Activated CD4-positive, alpha-beta T cell treated with anti-CD3 and anti-CD28 coated beads, Interleukin-2, Interleukin-6, amounts not matched to agents 100 ng/mL and 50 ng/mL, durations not matched to agents 16 hours and 8 hours (primary cell): ENCODE measurements at places on chromosomes 7 and 10.

DNA sequence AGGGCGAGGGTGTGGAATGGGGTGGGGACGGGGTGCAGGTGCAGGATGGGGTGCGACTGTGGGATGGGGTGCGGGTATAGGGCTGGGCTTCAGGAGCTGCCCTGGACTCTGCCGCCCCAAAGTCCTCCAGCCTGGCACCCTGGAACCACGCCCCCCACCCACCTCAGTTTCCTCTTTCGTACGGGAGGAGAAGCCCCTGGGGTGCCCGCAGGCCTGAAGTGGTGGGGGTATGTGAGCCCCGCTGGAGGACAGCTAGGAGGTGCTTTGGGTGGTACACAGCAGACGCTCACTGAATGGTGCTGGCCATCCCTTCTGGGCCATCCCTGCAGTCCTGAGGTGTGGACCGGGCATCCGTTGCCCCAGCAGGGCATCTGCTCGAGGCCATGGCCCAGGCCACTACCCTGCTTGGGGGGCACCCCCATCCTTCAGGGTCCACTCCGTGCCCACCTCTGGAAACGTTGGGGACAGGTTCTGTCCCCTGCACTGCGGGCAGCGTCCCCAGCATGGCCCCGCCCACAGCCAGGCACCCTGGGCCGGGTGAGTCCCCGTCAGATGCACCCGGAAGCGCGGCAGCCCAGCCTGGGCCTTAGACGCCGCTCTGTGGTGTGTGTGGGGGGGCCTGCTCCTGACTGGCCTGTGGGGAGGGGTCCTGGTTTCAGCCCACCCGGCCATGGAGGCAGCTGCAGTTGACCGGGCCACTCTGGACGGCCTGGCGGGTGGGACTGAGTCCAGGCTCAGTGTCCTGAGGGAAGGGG, 41.6 kb downstream of the UNCX start:
- no peak for DNase-seq

GRCh38 chr7:28405662-28406061, 6.7 kb upstream of the CREB5 start:
- no peak for DNase-seq

GRCh38 chr10:7428673-7429350, 18.0 kb upstream of the SFMBT2 start:
- DNase-seq: no peak

GRCh38 chr7:46651561-46652088, 730.6 kb upstream of the IGFBP3 start:
- no peak for DNase-seq

- DNase-seq: no peak
Measured at GRCh38 chr10:72082856-72083789, 5.2 kb downstream of the SPOCK2 start.

GRCh38 chr7:207418-208129, 15.2 kb downstream of the FAM20C start:
- DNase-seq: no peak

DNA sequence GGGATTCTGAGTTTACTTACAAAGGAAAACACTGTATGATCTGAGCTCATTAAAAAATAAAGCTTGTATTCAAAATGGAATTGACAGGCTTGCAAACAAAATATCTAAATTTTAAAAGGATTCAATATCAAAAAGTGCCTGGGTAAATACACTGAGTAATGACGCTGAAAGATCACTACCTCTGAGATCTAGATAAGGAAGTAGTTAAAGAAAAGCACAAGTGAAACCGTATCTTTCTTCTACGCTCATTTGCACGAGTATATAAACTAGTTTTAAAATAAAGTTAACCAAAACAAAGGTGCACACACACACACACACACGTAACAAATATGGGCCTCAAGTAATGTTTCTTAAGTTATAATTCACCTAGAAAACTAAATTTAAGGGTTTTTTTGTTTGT, 93.4 kb downstream of the SNX13 start:
- no peak for DNase-seq

DNA sequence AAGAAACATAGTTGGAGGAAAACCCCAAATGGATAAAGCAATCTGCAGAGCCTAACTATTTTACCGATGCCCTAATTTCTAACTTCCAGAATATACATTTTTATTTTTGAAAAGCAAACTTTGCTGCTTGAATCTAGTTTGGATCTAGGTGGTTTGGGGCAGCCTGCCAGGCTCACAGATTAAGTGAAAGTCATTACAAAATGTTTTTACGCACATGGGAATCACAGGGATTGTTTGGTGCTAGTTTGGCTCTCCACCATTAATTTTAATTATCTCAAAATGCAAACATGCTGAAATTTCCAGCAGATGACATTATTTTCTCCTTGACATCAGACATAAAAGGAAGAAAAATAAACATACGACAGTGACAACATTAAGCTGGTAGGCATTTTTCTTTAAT, 166.7 kb upstream of the INHBA start:
- no peak for DNase-seq
